ENCODE measurements at places on chromosomes 2 and 18.

GRCh38 chr2:26270373-26270772 is 25.6 kb downstream of the HADHB start:
- no peak for DNase-seq

GRCh38 chr2:240591784-240592183 is 5.2 kb downstream of the CAPN10 start:
- DNase-seq, result no peak

- DNase-seq, result no peak
Observed at GRCh38 chr2:46058140-46058539, 239.1 kb upstream of the EPAS1 start.

GRCh38 chr2:129763966-129764365 is 215.5 kb upstream of the RAB6C start:
- DNase-seq, result no peak

DNA sequence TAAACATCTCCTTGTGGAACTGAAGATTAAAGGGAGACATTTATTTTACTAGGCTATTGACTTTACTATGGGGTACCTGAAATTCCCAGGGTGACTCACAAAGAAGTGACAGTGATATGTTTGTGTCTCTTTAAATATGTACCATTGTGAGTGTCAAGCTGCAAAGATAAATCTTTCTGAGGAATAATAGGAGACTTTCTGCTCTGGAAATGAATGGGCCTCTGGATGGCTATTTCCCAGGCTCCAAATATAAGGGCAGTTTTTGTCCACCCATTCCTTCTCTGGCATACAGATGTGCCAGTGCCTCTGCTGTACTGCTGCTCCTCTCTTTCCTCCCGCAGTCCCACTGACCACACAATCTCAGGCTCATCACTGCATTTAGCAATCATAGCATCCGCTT is 586.4 kb upstream of the CNTNAP5 start:
- DNase-seq, result no peak

GRCh38 chr2:166090908-166091307 is 36.9 kb downstream of the SCN1A start:
- no peak for DNase-seq

DNA sequence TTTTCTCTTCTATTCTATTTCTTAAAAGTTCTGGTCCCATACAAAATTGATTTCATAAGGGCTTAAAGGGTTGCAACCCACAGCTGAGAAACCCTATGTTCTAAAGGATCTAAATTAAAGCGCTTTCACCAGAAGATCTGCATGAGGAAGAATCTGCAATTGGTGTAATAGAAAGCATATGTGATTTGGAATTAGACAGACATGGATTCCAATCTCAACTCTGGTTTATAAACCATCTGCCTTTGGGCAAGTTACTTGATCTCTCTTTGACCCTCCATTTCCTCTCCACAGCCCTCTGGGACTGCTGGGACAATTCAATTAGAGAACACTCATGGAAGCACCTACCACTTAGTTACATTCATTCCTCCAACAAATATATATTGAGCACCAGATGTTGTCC is 178.7 kb downstream of the ANTXR1 start:
- no peak for DNase-seq

DNA sequence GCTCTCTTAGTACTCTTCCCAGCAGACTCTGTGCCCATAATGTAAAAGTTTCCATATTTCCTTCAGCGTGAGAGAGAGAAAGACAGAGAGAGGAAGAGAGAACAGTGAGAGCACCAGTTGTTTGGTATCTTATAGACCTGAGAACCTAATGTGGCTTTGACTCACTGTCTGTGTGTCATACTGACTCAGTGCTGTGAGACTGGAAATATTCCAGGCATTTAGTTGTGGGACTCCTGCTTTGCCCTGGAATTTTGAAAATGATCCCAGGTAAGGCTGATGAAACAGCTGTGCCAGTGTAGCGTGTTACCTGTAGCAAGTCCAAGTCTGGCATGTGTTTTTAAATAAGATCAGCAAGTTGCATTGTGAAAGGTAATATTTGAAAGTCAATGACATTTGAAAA is 87.9 kb upstream of the KCNH7 start:
- peak; percentile 20 for DNase-seq

Measured in retinal pigment epithelial cell (primary cell).